ENCODE measurements at places on chromosomes 12 and 14. TPM values are rescaled to one million over a fixed set of nuclear protein-coding genes. Genes with fewer than 3 reads are reported as not detected.
A peak's percentile ranks its signal among the peaks of the same experiment; 100 is the strongest.

GRCh38 chr12:93221841-93222240 lies 155.9 kb upstream of the NUDT4 start:
- H3K27me3 ChIP-seq, result no peaks in the 10 kb centered on the region
- H3K4me1 ChIP-seq, result peaks cover 33% of the 10 kb centered on the region
- H3K36me3 ChIP-seq, result no peaks in the 10 kb centered on the region
- no peak overlapping the region for H3K4me3 ChIP-seq
- DNase-seq, result no peak
- H3K27ac ChIP-seq, result no peak overlapping the region

DNA sequence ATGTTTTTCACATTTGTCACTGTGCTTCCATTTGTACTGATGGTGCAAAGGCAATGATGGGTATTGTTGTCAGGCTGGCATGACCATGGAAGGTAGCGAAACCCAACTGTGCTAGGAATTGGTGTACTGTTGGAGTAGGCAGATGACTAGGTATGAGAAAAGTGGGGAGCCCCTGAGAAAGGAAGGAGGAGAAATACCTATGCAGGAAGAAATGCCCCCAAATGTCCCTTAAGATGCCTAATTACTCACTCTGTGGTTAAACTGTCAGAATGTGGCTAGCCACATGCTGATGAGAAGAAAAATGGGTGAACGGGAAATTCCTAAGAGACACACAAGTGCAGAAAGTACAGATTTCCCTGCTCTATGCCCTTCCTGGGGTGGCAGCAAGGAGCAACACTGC lies 339.1 kb downstream of the TMEM132D start:
- no peak overlapping the region for H3K4me3 ChIP-seq
- no peak overlapping the region for H3K27ac ChIP-seq
- DNase-seq, result no peak
- peaks cover 3% of the 10 kb centered on the region for H3K27me3 ChIP-seq

DNA sequence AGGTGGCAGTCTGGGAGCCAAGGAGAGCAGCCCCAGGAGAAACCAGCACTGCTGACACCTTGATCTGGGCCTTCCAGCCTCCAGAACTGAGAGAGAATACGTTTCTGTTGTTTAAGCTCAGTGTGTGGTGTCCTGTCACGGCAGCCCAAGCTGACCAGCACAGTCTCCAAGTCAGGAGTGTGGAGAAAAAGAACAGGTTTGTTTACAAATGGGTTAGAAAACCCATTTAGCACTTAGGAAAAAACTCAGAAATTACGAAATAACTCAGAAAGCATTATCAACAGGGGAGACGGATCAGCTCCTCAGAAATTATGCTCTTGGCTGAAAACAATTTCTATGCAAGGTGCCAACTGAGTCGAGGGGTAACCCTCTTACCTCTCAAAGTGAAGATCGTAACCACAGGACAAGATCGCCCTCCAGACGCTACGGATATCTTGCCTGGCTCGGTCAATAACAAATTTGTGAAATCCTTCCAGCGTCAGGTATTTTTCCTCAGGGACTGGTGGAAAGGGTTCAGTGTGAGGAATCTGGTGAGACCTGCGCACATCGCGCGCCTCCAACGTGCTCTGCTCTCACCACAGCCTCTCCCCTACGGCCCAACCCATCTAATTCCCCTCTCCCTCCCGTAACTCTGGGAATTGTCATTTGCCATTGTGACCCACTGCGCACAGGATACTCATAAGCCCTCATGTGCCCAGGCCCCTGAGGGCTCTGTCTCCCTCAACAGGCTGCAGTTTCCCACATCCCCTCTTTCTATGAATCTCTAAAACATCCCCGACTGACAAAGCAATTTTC lies 50.2 kb downstream of the TRAFD1 start:
- H3K4me3 ChIP-seq, result no peak overlapping the region
- H3K27ac ChIP-seq, result no peak overlapping the region
- H3K27me3 ChIP-seq, result no peaks in the 10 kb centered on the region
- H3K4me1 ChIP-seq, result peaks cover 5% of the 10 kb centered on the region
- peaks cover 96% of the 10 kb centered on the region for H3K36me3 ChIP-seq

- H3K4me3 ChIP-seq, result no peak overlapping the region
- no peak for DNase-seq
- peaks cover 58% of the 10 kb centered on the region for H3K27me3 ChIP-seq
- no peaks in the 10 kb centered on the region for H3K36me3 ChIP-seq
- H3K27ac ChIP-seq, result no peak overlapping the region
Measured at GRCh38 chr14:69985463-69985862, 106.2 kb downstream of the SMOC1 start.

DNA sequence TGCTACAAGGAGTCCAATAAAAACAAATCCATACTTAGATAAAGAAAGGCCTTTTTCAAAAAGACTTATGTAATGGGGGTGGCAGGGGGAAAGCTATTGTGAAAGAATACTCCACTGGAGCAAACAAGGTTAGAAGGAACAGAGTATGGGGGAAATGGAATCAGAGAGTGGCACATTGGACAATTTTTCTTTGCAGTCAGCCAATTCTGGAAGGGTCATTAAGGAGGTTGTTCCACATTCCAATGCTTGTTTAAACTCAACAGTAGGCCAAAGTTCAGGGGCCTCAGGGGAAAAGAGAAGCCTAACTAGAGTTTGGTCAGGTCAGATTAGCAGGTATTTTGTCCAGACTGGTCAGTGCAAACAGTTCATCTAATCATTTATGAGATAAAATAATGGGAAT lies 105.2 kb upstream of the RESF1 start:
- no peaks in the 10 kb centered on the region for H3K27me3 ChIP-seq
- no peak for DNase-seq
- no peaks in the 10 kb centered on the region for H3K36me3 ChIP-seq
- peaks cover 5% of the 10 kb centered on the region for H3K4me1 ChIP-seq
- no peak overlapping the region for H3K4me3 ChIP-seq

DNA sequence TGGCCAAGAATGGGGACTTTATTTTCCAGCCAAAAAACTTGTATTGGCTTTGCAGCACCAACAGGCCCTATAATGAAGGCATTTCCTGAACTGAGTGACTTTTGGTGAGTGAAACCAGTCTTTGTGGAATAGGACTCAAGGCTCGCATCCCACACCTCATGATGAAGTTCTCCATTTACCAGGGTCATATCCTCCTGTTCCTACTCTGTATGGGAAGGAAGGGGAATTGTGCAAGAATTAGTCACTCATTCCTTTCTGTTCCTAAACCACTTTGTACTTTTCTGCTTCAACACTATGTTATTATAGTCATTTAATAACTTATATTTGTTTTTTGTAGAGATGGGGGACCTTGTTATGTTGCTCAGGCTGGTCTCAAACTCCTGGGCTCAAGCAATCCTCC lies 2.3 kb upstream of the SPATS2 start:
- peaks cover 5% of the 10 kb centered on the region for H3K27me3 ChIP-seq
- no peaks in the 10 kb centered on the region for H3K36me3 ChIP-seq
- H3K27ac ChIP-seq, result no peak overlapping the region
- peaks cover 40% of the 10 kb centered on the region for H3K4me1 ChIP-seq

DNA sequence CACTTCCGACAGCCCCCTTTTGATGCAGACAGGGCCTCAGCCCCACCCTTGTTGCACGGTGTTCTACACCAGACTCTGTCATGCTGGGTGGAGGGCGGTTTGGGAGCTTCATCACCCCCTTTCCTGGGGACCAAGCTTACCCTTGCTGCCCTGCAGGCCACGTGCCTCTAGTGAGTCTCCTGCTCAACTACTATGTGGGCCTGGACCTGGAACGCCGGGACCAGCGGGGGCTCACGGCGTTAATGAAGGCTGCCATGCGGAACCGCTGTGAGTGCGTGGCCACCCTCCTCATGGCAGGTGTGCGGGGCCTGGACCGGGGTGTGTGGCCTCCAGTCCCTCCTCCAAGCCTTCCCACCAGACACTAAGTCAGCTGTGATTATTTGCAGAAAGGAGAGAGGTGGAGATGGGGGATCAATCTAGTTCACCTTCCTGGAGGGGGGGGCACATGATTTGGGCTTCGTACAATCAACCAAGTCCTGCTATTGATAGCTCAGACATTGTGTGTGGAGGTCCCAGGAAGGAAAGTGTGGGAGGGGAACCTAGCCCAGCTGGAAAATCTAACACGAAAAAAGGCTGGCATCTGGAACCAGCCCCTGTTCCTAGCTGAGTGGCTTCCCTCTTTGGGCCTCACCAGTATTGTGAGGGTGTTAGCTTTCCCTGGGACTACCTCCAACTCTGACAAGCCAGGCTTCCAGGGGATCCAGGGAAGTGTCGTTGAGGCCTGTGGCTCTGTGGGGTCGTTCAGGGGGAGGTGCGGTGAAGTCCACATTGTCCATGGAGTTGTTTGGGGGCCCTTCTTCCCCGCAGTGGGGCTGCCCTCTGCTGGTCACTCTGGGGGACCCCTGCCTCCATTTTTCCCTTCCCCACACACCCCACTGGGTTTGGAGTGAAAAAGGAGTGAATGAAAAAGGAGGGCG lies 1.6 kb downstream of the ANKRD33 start:
- no peak overlapping the region for H3K27ac ChIP-seq
- DNase-seq, result no peak
- no peaks in the 10 kb centered on the region for H3K36me3 ChIP-seq
- peaks cover 17% of the 10 kb centered on the region for H3K4me1 ChIP-seq

- H3K27ac ChIP-seq, result no peak overlapping the region
- H3K4me3 ChIP-seq, result no peak overlapping the region
- no peaks in the 10 kb centered on the region for H3K4me1 ChIP-seq
- peaks cover 21% of the 10 kb centered on the region for H3K27me3 ChIP-seq
- DNase-seq, result no peak
- no peaks in the 10 kb centered on the region for H3K36me3 ChIP-seq
Measured at GRCh38 chr14:24613747-24614146, 4.3 kb upstream of the GZMH start.

GRCh38 chr12:92065018-92065499 lies 80.6 kb downstream of the BTG1 start:
- no peaks in the 10 kb centered on the region for H3K36me3 ChIP-seq
- H3K4me1 ChIP-seq, result peaks cover 30% of the 10 kb centered on the region
- H3K27ac ChIP-seq, result no peak overlapping the region
- no peaks in the 10 kb centered on the region for H3K27me3 ChIP-seq
- no peak for DNase-seq

DNA sequence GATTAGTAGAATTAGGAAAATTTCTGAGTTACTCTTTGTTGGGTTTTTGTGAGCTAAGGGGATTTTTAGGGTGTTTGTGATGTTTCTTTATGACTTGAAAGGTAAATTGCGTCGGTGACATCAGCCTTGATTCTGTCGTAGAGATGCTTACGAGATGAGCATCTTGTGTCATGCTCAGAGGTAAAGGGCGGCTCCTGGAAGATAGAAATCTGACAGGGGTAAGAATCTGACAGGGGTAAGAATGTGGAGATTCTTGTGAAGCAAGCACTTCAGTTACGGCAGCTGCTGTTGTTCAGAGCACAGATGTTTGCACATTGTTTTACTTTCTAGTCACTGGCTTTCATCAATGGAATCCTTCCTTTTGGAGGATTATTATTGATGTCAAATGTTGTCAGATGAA lies 22.5 kb downstream of the EML1 start:
- no peaks in the 10 kb centered on the region for H3K27me3 ChIP-seq
- no peak overlapping the region for H3K27ac ChIP-seq
- H3K4me1 ChIP-seq, result peaks cover 14% of the 10 kb centered on the region
- no peak overlapping the region for H3K4me3 ChIP-seq
- no peaks in the 10 kb centered on the region for H3K36me3 ChIP-seq

DNA sequence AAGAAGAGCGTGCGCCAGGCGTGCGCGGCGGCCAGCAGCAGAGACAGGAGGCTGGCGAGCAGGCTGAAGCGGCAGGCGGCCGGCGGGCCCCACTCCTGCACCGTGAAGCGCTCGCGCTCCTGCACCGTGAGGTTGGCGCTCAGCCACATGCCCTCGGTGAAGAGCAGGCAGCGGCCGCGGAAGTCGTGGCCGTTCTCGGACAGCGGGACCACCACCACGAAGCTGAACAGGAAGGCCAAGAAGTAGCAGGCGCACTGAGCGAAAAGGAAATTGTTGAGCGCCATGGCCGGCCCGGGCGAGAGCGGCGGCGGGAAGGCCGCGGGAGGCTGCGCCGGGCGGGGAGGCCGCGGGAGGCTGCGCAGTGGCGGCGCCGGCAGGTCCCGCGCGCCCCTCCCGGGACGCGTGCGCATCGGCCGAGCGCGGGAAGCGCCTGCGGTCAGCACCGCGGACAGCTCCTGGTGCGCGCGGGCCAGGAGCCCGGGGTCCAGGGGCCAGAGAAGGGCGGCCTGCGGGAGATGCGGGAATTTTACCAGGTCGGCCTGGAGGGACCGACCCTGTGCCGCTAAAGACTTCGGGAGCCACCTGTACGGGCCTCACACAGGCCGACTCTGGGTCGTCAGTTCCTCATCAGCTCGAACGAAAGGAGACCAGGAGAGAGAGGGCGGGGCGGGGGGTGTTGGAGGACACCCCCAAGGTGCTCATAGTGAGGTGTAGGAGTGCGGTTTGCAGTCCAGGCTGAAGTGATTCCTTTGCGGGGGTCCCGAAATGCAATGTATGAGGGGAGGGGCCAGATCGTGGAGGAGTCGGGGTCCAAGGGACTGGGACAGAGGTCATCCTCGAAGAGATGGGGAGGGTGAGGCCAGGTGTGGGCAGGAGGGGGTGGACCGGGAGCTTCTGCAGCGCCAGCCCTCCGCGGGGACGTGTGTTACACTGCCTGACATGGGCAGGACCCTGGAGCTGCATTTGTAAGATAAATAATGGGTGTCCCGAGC lies at the start of gene TMEM179:
TMEM179 (minus strand) TSS at position 315 of the 992 bp plus-strand sequence; CDS start at position 284, 31 bp downstream.
- H3K27me3 ChIP-seq, result peaks cover 95% of the 10 kb centered on the region
- no peak for DNase-seq
- no peaks in the 10 kb centered on the region for H3K36me3 ChIP-seq
- peak within 1 kb of the TSS; percentile 47 for H3K4me3 ChIP-seq
- H3K27ac ChIP-seq, result no peak within 1 kb of the TSS
- H3K4me1 ChIP-seq, result peaks cover 4% of the 10 kb centered on the region

- no peak for DNase-seq
- H3K4me3 ChIP-seq, result no peak overlapping the region
- no peaks in the 10 kb centered on the region for H3K27me3 ChIP-seq
- no peak overlapping the region for H3K27ac ChIP-seq
- H3K4me1 ChIP-seq, result no peaks in the 10 kb centered on the region
- H3K36me3 ChIP-seq, result no peaks in the 10 kb centered on the region
Measured at GRCh38 chr12:25839470-25839869, 119.0 kb upstream of the RASSF8 start.

- H3K27me3 ChIP-seq, result no peaks in the 10 kb centered on the region
- peak overlapping the region; percentile 72 for H3K27ac ChIP-seq
- peaks cover 65% of the 10 kb centered on the region for H3K4me1 ChIP-seq
- peaks cover 67% of the 10 kb centered on the region for H3K36me3 ChIP-seq
Measured at GRCh38 chr12:124480469-124481256, 86.7 kb downstream of the NCOR2 start.

- H3K27ac ChIP-seq, result no peak overlapping the region
- no peak overlapping the region for H3K4me3 ChIP-seq
- no peaks in the 10 kb centered on the region for H3K36me3 ChIP-seq
- no peaks in the 10 kb centered on the region for H3K4me1 ChIP-seq
- H3K27me3 ChIP-seq, result peaks cover 5% of the 10 kb centered on the region
Measured at GRCh38 chr12:9808504-9808903, 18.8 kb upstream of the KLRF1 start.

- H3K4me1 ChIP-seq, result no peaks in the 10 kb centered on the region
- no peaks in the 10 kb centered on the region for H3K27me3 ChIP-seq
- H3K27ac ChIP-seq, result peak overlapping the region; percentile 42
- no peak overlapping the region for H3K4me3 ChIP-seq
- H3K36me3 ChIP-seq, result no peaks in the 10 kb centered on the region
Measured at GRCh38 chr12:99960311-99960710, 24.4 kb downstream of the ANKS1B start.

The DDX23 gene
- total RNA-seq, result 36.6 TPM

The ACSM4 gene
- total RNA-seq, result not detected

The RIMBP2 gene
- not detected for total RNA-seq

The MYL2 gene
- 33,375 TPM for total RNA-seq

All from left ventricle myocardium inferior (tissue), 1 donor.